Upper lobe of left lung (tissue), 6 donors: ENCODE measurements at places on chromosomes 11 and 22.

GRCh38 chr11:34155057-34155756 lies 49.8 kb downstream of the NAT10 start:
- H3K27me3 ChIP-seq, result no peaks in the 10 kb centered on the region
- DNase-seq, result no peak
- peaks cover 6% of the 10 kb centered on the region for H3K4me1 ChIP-seq

GRCh38 chr11:113817162-113817561 lies 37.6 kb downstream of the CLDN25 start:
- no peak for DNase-seq
- peaks cover 43% of the 10 kb centered on the region for H3K36me3 ChIP-seq

DNA sequence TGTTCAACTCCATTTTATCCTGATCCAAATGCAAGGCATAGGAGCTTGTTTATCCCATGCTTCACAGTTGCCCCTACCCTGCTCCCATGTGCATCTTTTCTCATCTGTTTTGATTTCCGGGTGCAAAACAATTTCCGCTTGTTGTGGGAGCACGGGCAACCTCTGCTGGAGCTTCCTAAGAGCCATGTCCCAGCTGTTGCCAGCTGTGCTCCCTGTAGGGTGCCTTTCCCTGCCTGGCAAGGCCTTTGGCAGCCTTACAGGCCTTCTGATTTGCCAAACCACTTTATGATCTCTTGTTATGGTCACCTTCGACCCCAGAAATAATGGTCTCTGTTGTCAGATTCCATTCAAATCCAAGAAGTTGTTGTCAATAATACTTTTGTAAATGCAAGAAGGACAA lies 1038.5 kb downstream of the OPCML start:
- H3K36me3 ChIP-seq, result no peaks in the 10 kb centered on the region
- no peaks in the 10 kb centered on the region for H3K27me3 ChIP-seq
- H3K27ac ChIP-seq, result no peak overlapping the region
- no peak overlapping the region for H3K4me3 ChIP-seq
- no peak for DNase-seq

DNA sequence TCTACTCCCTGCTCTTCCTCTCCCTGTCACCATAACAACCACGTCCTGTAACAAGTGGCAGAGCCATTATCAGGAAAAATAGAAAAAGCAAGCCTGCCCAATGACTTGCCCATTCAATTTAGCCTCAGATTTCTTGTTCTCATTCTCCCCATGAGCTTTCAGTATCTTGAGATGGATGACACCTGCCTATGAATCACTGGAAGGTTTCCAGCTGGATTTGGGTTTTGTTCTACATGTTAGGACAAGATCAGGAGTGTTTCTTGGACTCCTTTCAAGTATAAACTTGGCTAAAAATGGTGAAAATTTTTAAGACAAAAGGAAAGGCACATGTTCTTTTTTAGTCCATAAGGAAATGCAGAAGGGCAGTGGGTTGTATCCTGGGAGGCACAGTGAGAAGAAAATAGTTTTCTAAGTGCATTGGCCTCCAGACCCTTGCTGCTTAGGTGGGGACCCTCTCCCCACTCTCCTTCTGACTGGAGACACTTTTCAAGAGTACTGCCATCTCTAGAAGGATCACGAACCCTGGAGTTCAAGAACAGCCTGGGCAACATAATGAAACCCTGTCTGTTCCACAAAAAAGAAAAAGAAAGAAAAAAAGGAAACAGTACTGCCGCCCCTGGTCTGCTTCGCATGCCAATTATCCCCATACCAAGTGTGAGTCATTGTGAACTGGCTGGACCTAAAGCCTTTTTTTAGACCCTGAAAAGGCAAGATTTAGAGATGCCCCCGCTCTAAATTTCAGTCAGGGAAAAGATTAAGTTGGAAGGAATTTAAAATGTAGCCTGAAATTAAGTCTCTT lies 51.0 kb downstream of the MTNR1B start:
- no peak overlapping the region for H3K4me3 ChIP-seq
- H3K27me3 ChIP-seq, result no peaks in the 10 kb centered on the region
- H3K4me1 ChIP-seq, result no peaks in the 10 kb centered on the region
- no peak overlapping the region for H3K27ac ChIP-seq
